ENCODE measurements at places on chromosomes 4 and X.

GRCh38 chr4:140363051-140363450, 10.4 kb upstream of the SCOC start:
- H3K27ac ChIP-seq: no peak overlapping the region
- no peak for DNase-seq
- H3K4me1 ChIP-seq: no peaks in the 10 kb centered on the region

DNA sequence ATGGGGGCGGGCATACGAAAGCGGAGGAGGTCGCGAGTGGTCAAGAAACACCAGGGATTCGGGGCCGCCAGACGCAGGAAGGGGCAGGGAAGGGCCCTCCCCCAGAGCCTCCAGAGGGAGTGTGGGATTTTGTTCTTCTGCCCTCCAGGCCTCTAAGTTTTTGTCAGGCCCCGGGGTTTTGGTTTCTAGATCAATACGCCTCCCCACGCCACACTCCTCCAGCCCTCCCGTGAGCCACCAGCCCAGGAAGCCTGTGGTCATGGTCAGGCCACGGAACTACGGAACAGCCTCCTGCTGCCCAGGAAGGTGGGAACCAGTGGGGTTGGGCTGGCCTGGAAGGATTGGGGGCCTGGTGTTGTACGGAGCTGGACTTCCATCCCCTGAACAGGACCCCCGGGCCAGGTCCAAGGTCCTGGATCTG, 38.4 kb downstream of the CPLX1 start:
- no peak for DNase-seq
- no peaks in the 10 kb centered on the region for H3K36me3 ChIP-seq
- H3K27ac ChIP-seq: no peak overlapping the region

GRCh38 chr4:663438-664428, 10.3 kb downstream of the ATP5ME start:
- H3K4me1 ChIP-seq: peaks cover 17% of the 10 kb centered on the region
- H3K27me3 ChIP-seq: no peaks in the 10 kb centered on the region
- peak overlapping the region; percentile 85 for H3K4me3 ChIP-seq
- H3K36me3 ChIP-seq: no peaks in the 10 kb centered on the region

- no peak overlapping the region for H3K4me3 ChIP-seq
- no peaks in the 10 kb centered on the region for H3K36me3 ChIP-seq
These were observed 30.7 kb downstream of the PALLD start for GRCh38 chr4:168527560-168527959.

DNA sequence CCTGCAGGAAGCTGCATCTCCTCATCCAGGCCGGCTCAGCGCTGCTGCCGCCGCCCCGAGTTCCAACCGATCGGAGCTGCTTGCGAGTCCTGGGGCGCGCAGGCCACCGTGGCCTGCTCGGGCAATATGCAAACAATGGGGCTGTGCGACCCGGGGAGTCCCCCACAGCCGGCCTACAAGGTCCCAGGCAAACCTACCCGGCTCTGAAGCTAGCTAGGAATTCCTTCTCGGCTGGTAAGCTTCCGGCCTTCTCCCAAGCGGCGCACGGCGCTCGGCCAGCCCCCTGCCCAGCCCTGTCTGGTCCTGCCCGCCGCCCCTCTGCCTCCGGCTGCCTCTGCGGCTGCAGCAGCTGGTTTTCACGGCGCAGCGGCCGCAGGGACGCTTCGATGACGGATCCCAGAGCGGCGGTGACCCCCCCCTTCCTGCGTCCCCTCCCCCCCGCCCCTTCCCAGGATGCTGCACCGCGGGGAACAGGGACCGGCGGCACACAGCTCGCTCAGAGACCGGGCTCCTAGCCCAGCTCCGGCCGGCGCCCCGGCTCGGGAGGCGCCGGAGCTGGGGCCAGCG, 59.4 kb downstream of the TSC22D3 start:
- H3K27ac ChIP-seq: peak overlapping the region; percentile 99
- H3K36me3 ChIP-seq: no peaks in the 10 kb centered on the region
- H3K4me3 ChIP-seq: peak overlapping the region; percentile 81
- H3K4me1 ChIP-seq: peaks cover 85% of the 10 kb centered on the region

GRCh38 chr4:59057804-59058203, 1947.6 kb upstream of the IGFBP7 start:
- no peak overlapping the region for H3K27ac ChIP-seq
- H3K4me1 ChIP-seq: no peaks in the 10 kb centered on the region
- no peaks in the 10 kb centered on the region for H3K27me3 ChIP-seq
- H3K4me3 ChIP-seq: no peak overlapping the region
- no peak for DNase-seq

GRCh38 chr4:38865445-38865844, 2.2 kb upstream of the FAM114A1 start:
- H3K27ac ChIP-seq: no peak overlapping the region
- H3K4me1 ChIP-seq: peaks cover 17% of the 10 kb centered on the region
- H3K4me3 ChIP-seq: no peak overlapping the region
- no peak for DNase-seq
- no peaks in the 10 kb centered on the region for H3K36me3 ChIP-seq

GRCh38 chrX:44400588-44400987, 57.1 kb upstream of the EFHC2 start:
- DNase-seq: no peak
- no peaks in the 10 kb centered on the region for H3K36me3 ChIP-seq
- H3K4me3 ChIP-seq: no peak overlapping the region
- no peaks in the 10 kb centered on the region for H3K4me1 ChIP-seq

DNA sequence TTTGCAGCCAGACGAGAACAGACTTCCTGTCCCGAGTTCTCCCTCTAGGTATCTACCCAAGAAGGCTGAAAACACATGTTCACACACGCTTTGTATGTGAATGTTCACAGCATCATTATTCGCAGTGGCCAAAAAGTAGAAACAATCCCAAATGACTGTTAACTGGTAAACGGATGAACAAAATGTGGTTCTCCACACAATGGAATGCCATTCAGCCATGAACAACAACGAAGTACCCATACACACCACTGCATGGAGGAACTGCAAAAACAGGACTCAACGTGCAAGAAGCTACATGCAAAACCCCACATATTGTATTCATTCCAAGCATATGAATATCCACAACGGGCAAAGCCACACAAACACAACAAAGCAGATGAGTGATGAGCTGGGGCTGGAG, 45.0 kb downstream of the PDHA1 start:
- no peak for DNase-seq
- H3K36me3 ChIP-seq: no peaks in the 10 kb centered on the region
- H3K4me3 ChIP-seq: no peak overlapping the region
- H3K27ac ChIP-seq: no peak overlapping the region
- H3K4me1 ChIP-seq: no peaks in the 10 kb centered on the region

DNA sequence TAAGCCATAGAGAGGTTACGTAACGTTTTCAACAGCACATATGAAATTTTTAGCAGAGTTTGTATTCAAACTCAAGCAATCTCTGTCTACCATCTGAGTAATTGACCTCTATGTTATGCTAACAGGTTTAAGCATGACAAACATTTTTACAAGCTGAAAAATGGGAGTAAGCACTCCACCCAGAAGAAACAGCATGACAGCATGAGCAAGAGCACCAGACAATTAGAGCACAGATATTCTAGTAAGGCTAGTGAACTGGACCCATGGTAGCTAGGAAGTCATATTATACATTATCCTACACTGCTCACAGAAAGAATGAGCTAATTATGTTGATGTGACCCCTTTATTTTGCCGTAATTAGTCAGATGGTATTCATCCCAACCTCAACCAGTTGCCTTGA, 200.5 kb downstream of the PABPC4L start:
- no peak for DNase-seq
- H3K36me3 ChIP-seq: no peaks in the 10 kb centered on the region
- no peak overlapping the region for H3K27ac ChIP-seq
- H3K4me1 ChIP-seq: no peaks in the 10 kb centered on the region
- H3K27me3 ChIP-seq: no peaks in the 10 kb centered on the region

DNA sequence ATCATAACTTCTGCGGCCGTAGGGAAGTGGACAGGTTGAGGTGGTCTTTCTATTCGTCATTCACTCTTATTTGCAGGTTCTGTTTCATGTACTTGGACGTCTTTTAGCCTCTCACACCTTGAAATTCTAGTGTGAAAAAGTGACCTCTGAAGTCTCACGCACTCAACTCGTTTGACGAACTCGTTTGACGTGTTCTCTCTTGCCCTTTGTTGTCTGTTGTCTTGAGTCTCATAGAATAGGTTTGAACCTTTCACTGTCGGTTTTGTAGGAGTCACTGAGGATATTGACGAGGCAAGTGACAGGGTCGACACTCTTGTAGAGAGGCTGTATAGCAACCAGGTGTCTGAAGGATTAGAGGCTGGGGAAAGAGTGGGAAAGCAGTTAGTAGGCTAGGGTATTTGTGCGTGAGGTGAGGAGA, 1.1 kb upstream of the PGRMC2 start:
- H3K27ac ChIP-seq: peak overlapping the region; percentile 92
- H3K4me3 ChIP-seq: peak overlapping the region; percentile 82
- no peaks in the 10 kb centered on the region for H3K36me3 ChIP-seq
- H3K27me3 ChIP-seq: no peaks in the 10 kb centered on the region

- no peak overlapping the region for H3K27ac ChIP-seq
- DNase-seq: no peak
These were observed 21.0 kb downstream of the S100G start for GRCh38 chrX:16671005-16671404.

DNA sequence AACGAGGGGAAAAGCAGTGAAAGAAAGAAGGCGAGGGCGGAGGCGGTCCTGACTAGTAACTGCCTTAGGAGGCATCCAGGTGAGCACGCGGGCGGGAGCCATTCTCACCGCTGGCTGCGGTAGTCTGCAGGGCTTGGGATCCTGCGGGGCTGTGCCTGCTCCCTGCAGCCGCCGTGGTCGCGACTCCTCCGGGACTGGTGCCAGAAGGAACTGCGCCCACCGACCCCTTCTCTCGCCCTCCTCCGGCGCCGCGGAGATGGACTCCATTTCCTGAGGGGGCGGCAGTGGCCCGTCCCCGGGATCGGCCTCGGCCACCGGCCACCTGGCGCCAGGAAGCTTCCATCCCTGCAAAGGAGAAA, 543 bp downstream of the NFXL1 start:
- H3K4me3 ChIP-seq: peak overlapping the region; percentile 100
- H3K27me3 ChIP-seq: no peaks in the 10 kb centered on the region
- H3K27ac ChIP-seq: peak overlapping the region; percentile 75
- DNase-seq: peak; percentile 52
- peaks cover 17% of the 10 kb centered on the region for H3K4me1 ChIP-seq

GRCh38 chr4:6354119-6354518, 84.5 kb downstream of the WFS1 start:
- no peak overlapping the region for H3K4me3 ChIP-seq
- no peak overlapping the region for H3K27ac ChIP-seq
- no peaks in the 10 kb centered on the region for H3K36me3 ChIP-seq
- no peak for DNase-seq
- no peaks in the 10 kb centered on the region for H3K4me1 ChIP-seq
- H3K27me3 ChIP-seq: no peaks in the 10 kb centered on the region

GRCh38 chrX:1134156-1134555, 78.3 kb downstream of the CRLF2 start:
- H3K4me1 ChIP-seq: no peaks in the 10 kb centered on the region
- H3K36me3 ChIP-seq: no peaks in the 10 kb centered on the region
- H3K27ac ChIP-seq: no peak overlapping the region
- H3K4me3 ChIP-seq: no peak overlapping the region
- no peak for DNase-seq

- no peaks in the 10 kb centered on the region for H3K27me3 ChIP-seq
- DNase-seq: no peak
- no peak overlapping the region for H3K27ac ChIP-seq
- no peaks in the 10 kb centered on the region for H3K36me3 ChIP-seq
These were observed 505.1 kb downstream of the PPARGC1A start for GRCh38 chr4:23384741-23385140.

DNA sequence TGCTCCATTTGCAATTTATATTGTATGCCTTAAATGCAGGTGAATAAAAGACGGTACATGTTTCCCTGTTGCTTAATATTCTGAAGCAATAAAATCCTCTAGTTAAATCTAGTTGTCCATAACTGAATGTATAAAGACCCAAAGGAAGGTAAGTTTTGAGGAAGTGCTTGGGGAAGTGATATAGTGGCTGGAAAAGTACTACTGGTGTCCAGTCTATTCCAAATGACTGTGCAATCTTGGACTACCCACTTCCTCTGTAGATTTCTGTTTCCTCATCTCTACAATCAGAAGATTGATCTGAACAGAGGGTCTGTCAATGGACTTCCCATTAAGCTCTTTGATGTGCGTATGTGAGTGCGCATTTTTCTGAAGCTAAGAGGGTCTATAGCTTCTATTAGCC, 17.0 kb downstream of the SNCA start:
- H3K4me3 ChIP-seq: no peak overlapping the region
- no peaks in the 10 kb centered on the region for H3K36me3 ChIP-seq
- H3K27ac ChIP-seq: no peak overlapping the region

- H3K4me3 ChIP-seq: no peak overlapping the region
- no peaks in the 10 kb centered on the region for H3K4me1 ChIP-seq
- DNase-seq: no peak
- H3K36me3 ChIP-seq: no peaks in the 10 kb centered on the region
- no peak overlapping the region for H3K27ac ChIP-seq
- no peaks in the 10 kb centered on the region for H3K27me3 ChIP-seq
These were observed 25.8 kb upstream of the SEPTIN11 start for GRCh38 chr4:76923619-76924357.

GRCh38 chrX:119753639-119754257, 4.6 kb upstream of the SOWAHD start:
- DNase-seq: peak; percentile 69
- peak overlapping the region; percentile 37 for H3K27ac ChIP-seq
- H3K4me3 ChIP-seq: no peak overlapping the region
- no peaks in the 10 kb centered on the region for H3K36me3 ChIP-seq
- peaks cover 47% of the 10 kb centered on the region for H3K4me1 ChIP-seq

DNA sequence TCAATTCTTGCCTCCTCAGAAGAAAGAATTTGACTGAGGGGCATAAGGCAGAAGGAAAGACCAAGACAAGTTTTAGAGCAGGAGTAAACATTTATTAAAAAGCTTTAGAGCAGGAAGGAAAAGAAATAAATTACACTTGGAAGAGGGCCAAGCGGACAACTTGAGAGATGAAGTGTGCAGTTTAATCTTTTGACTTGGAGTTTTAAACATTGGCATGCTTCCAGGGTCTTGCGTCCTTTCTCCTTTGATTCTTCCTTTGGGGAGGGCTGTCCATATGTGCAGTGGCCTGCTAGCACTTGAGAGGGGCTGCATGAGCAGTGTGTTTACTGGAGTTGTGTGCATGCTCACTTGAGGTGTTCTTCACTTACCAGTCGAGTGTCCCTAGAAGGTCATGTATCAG, 275.8 kb upstream of the IL1RAPL1 start:
- H3K27me3 ChIP-seq: no peaks in the 10 kb centered on the region
- H3K27ac ChIP-seq: no peak overlapping the region
- no peaks in the 10 kb centered on the region for H3K36me3 ChIP-seq
- H3K4me1 ChIP-seq: no peaks in the 10 kb centered on the region
- no peak for DNase-seq
- H3K4me3 ChIP-seq: no peak overlapping the region

- H3K36me3 ChIP-seq: no peaks in the 10 kb centered on the region
- H3K27ac ChIP-seq: no peak overlapping the region
- no peaks in the 10 kb centered on the region for H3K27me3 ChIP-seq
- no peak for DNase-seq
- no peak overlapping the region for H3K4me3 ChIP-seq
These were observed 45.4 kb upstream of the CTAG2 start for GRCh38 chrX:154698630-154699248.

GRCh38 chr4:7238300-7238960, 46.1 kb downstream of the SORCS2 start:
- no peak overlapping the region for H3K4me3 ChIP-seq
- no peaks in the 10 kb centered on the region for H3K27me3 ChIP-seq
- no peak overlapping the region for H3K27ac ChIP-seq
- H3K36me3 ChIP-seq: no peaks in the 10 kb centered on the region
- H3K4me1 ChIP-seq: no peaks in the 10 kb centered on the region

All from B cell (primary cell).